ENCODE measurements at places on chromosomes 7 and 10. TPM values are rescaled to one million over a fixed set of nuclear protein-coding genes. Genes with fewer than 3 reads are reported as not detected.

The OR2A1 gene
- not detected for total RNA-seq

The STEAP4 gene
- total RNA-seq, result 0.23 TPM

The MKRN1 gene
- 101 TPM for total RNA-seq

The ANKRD1 gene
- total RNA-seq, result not detected

The CALML3 gene
- total RNA-seq, result 0.69 TPM

The OR2A42 gene
- under 0.01 TPM for total RNA-seq
